DND-41 (cell line): ENCODE measurements at places on chromosomes 12 and 14.

- no peak for DNase-seq
Observed at GRCh38 chr14:74855021-74855420, 20.9 kb downstream of the PROX2 start.

GRCh38 chr14:52051871-52052270, 17.0 kb downstream of the NID2 start:
- no peak for DNase-seq

GRCh38 chr12:3741882-3742672, 10.8 kb downstream of the CRACR2A start:
- no peak for DNase-seq

GRCh38 chr12:66453120-66453519, 150.8 kb downstream of the HELB start:
- DNase-seq: no peak

DNA sequence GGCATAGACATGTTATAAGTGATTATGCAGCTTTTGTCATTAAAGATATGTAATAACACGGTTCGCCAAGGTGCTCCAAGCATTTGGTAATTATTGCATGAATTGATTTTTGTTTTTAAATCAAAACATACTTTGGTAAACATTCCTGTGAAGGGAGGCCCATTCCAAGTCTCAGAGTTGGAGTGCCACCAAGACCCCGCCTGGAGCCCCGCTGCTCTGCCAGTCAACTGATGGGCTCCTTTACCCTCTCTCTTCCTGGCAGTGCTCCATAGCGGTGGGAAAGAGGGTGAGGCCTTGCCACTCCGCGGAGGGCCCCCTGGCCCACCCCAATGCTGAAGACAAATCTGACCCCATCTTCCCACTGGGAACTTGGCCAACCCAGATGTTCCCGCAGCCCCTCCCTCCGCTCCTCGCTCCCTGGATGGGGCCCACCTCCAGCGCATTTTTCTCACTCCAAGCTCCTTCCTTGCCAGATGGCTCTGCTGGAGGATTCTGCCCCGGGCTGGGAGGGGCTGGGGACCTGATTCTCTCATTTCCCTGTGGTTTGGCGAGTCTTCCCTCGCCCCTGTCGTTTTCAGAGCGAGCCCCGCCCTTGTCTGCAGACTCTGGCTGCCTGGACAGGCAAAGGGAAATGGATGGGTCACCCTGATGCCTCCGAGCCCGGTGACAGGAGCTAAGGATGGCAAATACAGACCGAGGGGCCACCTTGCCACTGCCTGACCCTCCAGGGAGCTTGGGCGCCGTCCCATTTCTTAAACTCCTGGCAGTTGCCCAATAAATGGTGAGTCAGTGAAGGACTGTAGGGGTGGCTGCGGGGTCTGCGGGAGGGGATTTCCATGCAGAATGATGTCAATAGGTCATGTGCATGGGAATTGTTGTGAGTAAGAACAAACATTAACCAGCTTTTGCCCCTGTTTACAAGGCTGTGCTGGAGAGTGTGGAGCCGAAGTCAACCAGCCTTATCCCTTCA, 9.2 kb upstream of the PAPLN start:
- DNase-seq: no peak

DNA sequence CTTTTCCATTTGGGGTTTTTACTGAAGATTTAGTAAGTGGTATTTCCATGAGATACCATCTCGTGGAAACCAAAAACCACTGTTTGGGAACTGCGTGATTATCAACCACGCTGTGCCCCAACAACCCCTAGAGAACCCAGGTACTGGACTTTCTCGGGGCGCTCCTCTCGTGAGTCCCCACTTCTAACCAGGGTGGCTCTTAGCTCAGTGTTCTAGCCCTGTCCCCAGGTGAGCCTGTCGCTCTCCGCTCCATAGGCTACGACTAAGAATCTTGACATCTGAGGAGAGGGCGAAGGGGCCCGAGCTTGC, 686 bp downstream of the MCRS1 start:
- no peak for DNase-seq

DNA sequence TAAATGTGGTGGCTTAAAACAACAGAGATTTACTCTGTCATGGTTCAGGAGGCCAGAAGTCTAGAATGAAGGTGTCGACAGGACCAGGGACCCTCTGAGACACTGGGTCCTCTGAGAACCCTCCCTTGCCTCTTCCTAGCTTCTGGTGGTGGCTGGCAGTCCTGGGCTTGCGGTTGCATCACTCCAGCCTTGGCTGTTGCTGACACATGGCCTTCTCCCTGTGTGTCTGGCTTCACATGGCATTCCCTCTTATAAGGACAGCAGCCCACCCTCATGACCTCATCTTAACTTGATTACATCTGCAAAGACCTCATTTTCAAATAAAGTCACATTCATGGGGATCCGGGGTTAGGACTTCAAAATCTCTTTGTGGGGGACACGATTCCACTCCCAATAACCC, 36.9 kb downstream of the MVK start:
- DNase-seq: no peak

- peak; percentile 68 for DNase-seq
Observed at GRCh38 chr12:49288412-49288853, 6.5 kb upstream of the PRPH start.

DNA sequence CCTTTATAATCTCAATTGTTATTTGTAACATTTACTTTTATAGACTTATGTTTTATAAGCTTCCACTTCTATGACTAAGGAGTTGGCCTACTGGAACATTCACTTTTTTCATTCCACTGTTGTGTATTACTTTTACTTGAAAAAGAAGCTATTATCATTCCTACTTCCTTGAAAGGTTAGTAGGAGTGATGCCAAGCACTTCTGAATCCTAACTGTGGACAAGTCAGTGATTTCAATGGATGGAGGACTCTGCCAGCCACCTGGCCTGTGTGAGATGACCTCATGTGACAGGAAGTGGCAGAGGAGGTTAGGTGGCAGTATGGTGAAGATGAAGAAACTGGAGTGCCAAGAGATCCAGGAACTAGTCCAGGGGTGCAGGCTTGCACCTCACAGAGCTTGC, 46.0 kb downstream of the TECPR2 start:
- DNase-seq: peak; percentile 25
